Posterior vena cava (tissue), 2 donors: ENCODE measurements at places on chromosomes 7 and 10. TPM values are rescaled to one million over a fixed set of nuclear protein-coding genes. Genes with fewer than 3 reads are reported as not detected.

DNA sequence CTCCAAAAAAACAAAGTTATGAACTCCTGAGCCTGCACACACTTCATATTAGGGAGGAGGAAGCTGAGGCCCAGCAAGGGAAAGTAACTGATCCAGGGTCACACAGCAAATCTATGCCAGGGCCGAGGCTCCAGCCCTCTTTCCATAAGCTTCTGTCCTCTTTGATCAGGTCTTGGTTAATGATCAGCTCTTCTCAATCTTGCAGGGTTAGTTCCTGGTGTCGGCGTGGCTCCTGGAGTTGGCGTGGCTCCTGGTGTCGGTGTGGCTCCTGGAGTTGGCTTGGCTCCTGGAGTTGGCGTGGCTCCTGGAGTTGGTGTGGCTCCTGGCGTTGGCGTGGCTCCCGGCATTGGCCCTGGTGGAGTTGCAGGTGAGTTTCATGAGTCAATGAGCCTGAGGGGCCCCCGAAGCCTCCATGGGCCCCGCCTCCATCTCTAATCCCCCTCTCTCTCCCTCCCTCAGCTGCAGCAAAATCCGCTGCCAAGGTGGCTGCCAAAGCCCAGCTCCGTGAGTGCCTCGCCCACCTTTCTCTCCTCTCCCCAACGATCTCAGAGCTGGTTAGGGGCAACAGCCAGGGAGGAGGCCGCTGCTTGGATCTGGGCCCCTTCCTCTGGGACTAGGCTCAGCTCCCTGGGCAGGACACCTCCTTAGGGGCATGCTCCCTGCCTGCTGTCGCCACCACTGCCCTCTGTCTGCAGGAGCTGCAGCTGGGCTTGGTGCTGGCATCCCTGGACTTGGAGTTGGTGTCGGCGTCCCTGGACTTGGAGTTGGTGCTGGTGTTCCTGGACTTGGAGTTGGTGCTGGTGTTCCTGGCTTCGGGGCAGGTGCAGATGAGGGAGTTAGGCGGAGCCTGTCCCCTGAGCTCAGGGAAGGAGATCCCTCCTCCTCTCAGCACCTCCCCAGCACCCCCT is 23.7 kb upstream of the LIMK1 start:
- DNase-seq, result peak; percentile 77

- DNase-seq, result no peak
Measured at GRCh38 chr10:101287997-101288635, 58.9 kb upstream of the LBX1 start.

DNA sequence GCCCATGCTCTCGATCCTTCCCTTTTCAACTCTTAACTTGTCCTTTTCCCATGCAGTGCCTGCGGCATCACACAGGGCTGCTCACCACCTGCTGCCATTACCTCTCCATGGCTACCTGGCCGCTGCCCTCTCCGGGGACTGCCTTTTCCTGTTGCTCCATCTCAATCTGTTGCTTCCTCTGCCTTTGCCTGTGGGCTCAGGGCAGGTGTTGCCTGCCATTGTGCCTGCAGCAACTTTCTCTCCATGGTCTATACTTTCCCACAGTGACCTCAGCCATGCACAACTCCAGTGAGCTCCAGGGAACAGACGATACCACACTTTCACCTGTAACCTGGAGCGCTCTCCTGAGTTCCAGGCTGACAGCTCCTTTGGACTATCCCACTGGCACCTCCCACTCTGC is 3.2 kb downstream of the DNAJB12 start:
- no peak for DNase-seq

- no peak for DNase-seq
Measured at GRCh38 chr10:3229815-3230214, 57.2 kb upstream of the PITRM1 start.

GRCh38 chr10:47329855-47330254 is 7.6 kb downstream of the GDF2 start:
- DNase-seq, result no peak

DNA sequence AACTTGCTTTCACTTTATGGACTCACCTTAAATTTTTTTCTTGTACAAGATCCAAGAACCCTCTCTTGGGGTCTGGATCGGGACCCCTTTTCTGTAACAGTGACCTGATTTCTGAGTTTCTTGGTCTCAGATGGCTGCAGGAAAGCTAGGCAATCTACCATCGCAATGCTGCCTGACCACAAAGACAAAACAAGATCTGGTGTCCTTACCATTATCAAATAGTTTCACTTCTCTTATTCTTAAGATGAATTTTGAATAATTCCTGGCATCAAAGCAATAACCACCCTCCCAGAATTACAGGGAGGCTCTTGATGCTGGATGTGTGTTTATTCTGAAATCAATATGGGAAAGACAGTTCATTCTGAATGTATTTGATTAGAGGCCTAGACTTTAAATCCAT is 77.4 kb upstream of the FRMD4A start:
- DNase-seq, result no peak

DNA sequence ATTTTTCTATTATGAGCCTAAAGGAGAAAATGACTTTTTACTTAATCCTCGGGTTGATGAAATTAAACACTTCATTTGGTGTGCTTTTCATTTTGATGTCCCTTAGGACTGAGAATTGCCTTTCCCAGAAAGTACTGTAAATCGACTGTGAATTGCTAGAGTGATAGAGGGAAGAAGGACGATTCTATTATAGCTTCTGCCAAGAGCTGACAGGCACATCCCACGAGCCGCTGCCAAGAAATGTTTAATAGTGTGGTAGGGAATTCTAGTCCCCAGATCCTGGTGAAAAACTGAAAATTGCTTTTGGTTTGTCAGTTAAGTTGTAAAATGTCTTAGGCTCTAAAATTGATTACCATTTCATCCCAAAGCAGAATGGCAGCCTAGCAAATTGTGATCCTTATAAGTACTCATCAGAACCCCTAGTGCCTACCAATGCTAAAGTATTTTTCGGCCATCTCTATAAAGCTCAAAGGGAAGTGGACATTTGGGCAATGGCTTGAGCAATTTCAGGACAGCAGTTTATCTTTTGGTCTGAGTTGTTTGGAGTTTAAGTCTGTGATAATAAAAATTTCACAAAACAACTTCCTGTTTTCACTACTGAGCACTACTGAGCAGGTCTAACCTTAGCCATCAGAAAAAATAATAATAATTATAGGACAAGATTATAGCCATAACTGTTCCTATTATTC is 44.6 kb upstream of the HYCC1 start:
- DNase-seq, result no peak

DNA sequence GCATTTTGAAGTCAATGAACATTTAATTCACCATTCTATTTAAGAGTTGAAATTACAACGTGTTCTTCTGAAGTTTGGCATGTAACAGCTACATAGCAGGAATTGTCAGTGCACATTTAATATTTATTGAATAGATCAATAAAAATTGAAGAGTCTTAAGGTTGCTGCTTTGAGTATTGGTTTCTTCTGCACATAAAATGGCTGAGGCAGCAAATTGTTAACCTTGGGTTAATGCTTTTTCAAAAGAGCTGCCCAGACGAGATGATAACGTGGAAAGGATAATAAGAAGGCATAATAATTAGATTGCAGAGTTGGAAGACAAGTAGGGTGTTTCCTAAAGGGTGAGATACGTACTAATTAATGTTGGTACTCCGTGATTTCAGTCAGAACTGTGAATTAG is 203.7 kb downstream of the AGMO start:
- DNase-seq, result no peak

DNA sequence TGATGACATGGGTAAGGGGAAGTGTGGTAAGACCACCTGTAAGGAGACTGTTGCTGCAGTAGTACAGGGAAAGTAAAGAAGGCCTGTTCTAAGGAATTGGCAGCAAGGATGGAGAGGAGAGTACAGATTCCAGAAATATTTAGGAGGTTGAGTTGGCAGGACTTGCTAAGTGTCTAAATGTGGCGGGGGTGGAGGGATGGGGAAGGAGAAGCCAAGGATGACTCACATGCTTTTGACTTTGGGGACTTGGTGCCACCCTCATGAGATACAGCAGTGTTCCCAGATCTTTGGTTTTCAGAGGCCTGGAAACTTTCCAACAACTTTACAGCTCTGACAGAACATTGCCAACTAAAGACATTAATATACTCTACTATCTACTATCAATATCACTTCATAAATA is 45.4 kb downstream of the CDK6 start:
- DNase-seq, result no peak

- DNase-seq, result no peak
Measured at GRCh38 chr7:11221984-11222383, 248.3 kb downstream of the PHF14 start.

- no peak for DNase-seq
Measured at GRCh38 chr7:150852371-150852905, at the start of gene AOC1. TSS of gene AOC1 (plus strand) at chr7:150852517. CDS start at chr7:150856471, 3,954 bp downstream.

DNA sequence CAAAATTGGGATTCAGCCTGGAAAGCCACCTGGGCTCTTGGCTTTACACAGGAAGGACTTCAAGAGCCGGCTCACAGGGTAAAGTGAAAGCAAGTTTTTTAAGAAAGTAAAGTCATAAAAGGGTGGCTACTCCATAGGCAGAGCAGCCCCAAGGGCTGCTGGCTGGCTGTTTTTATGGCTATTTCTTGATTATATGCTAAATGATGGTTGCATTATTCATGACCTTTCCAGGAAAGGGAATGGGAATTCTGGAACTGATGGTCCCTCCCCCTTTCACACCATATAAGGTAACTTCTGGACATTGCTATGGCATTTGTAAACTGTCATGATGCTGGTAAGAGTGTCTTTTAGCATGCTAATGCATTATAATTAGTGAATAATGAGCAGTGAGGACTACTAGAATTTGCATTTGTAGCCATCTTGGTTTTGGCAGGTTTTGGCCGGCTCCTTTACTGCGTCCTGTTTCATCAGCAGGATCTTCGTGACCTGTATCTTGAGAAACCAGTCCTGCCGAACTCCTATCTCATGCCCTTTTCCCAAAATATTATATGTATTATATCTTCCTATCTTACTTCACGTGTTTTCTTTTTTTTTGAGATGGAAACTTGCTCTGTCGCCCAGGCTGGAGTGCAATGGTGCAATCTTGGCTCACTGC is 80.5 kb downstream of the HECW1 start:
- no peak for DNase-seq

DNA sequence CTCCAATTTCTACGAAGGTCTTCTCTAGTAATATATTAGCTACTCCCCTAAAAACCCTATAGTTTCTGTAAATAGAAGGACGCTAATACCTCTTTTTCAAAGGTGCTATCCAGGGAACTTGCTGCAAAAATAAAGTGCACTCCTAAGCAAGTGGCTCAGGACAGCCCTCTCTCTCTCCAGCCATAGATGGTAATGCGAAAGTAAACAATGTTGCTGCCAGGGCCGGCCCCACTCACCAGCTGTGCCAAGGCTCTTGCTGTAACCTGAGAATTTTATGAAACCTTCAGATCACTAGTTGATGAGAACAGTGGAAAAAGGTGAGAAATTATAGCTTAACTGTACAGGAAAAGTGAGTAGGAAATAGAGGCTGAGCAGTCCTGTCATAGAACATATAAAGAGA is 10.9 kb upstream of the TAS2R39 start:
- no peak for DNase-seq

DNA sequence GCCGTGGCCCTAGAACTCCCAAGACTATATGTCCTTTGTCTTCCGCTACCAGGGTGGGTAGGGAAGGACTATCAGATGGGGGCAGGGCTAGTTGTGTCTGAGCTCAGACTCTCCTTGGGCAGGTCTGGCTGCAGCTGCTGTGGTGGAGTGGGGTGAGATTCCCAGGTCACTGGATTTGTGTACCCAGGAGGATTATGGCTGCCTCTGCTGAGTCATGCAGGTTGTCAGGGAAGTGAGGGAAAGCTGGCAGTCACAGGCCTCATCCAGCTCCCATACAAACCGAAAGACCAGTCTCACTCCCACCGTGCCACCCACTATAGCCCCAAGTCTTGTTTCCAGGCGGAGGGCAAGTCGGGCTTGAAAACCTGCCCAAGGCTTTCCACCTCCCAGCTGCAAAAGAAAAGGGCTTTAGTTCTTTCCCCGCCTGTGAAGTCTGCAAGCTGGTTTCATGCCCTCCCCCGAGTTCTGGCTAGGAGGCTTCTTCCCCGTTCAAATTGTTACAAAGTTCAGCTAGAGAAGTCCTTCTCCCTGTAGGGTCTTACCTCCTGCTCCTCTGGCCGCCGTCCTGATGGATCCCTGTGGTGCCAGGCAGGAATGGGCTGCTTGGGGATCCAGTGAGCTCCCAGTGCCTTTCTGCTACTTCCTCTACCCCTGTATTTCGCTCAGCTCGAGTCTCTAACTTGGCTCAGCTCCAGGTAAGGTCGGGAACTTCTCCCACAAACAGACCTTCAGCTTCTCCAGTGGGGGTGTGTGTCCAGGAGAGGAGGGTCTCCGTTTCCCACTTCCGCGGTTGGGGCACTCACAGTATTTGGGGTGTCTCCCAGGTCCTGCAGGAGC is 106.8 kb upstream of the FGL2 start:
- DNase-seq, result no peak

DNA sequence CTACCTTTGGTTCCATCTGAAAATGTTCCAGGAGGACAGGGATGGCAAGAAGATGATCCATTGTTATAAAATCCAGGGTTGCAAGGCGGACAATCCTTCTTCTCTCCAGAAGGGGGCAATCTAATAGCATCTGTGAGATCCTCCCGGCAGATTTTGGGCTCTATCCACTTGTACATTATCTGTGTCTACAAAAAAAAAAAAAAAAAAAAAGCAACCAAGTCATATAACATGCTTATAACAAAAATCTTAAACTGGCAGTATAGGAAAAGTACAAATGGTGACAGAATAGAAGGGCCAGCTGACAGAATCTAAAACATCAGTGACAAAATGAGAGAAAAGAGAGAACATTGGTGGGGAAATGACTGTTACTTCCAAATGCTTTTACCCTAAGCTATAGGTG is 132.7 kb downstream of the ELAPOR2 start:
- no peak for DNase-seq

DNA sequence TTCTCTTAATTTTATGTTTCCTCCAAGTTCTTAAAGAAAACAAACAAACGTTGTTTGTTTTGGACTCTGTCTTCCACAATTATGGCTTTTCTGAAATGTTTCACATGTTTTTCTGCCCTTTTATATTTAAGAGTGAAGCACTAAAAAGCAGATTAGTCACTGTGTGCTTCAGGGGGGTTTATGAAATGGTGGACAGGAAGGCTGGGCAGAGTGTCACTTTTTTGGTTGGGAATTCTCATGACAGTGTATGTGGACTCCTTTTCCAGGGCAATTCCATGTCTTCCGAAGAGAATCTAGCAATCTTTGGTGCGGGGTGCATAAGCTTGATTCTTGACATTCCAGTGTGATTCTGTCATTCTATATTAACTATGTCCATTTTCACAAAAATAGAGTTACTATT is 669.4 kb downstream of the PARD3 start:
- DNase-seq, result no peak

- no peak for DNase-seq
Measured at GRCh38 chr7:142409471-142409870, 151.6 kb upstream of the PRSS58 start.

- DNase-seq, result no peak
Measured at GRCh38 chr7:12139416-12139815, 71.7 kb upstream of the TMEM106B start.

Gene PPP3CB
- total RNA-seq, result 70.4 TPM

Gene EPHA1
- total RNA-seq, result not detected

Gene SYT15B
- 2.9 TPM for total RNA-seq

Gene ACHE
- 9.4 TPM for total RNA-seq

Gene ANKRD1
- total RNA-seq, result 43.7 TPM

Gene NKX6-2
- not detected for total RNA-seq

Gene DKK1
- 8.1 TPM for total RNA-seq

Gene PRSS1
- total RNA-seq, result not detected

Gene CALML3
- not detected for total RNA-seq

Gene PTN
- total RNA-seq, result 4.8 TPM

Gene OR13A1
- total RNA-seq, result not detected
